ENCODE measurements at places on chromosomes 4 and X. TPM values are rescaled to one million over a fixed set of nuclear protein-coding genes. Genes with fewer than 3 reads are reported as not detected.

SHOX gene
- 0.22 TPM for total RNA-seq

DKK2 gene
- total RNA-seq = not detected

BTK gene
- total RNA-seq = 1.1 TPM

LPAR4 gene
- total RNA-seq = 3.2 TPM

CABS1 gene
- not detected for total RNA-seq

PDCL2 gene
- not detected for total RNA-seq

BLOC1S4 gene
- total RNA-seq = 22.5 TPM

TSPAN5 gene
- 40.5 TPM for total RNA-seq

DMP1 gene
- 3.0 TPM for total RNA-seq

PAGE5 gene
- not detected for total RNA-seq

PNMA5 gene
- not detected for total RNA-seq

MAGEA12 gene
- total RNA-seq = 1.1 TPM

FREM3 gene
- not detected for total RNA-seq
